ENCODE measurements at places on chromosomes 16 and 17.

DNA sequence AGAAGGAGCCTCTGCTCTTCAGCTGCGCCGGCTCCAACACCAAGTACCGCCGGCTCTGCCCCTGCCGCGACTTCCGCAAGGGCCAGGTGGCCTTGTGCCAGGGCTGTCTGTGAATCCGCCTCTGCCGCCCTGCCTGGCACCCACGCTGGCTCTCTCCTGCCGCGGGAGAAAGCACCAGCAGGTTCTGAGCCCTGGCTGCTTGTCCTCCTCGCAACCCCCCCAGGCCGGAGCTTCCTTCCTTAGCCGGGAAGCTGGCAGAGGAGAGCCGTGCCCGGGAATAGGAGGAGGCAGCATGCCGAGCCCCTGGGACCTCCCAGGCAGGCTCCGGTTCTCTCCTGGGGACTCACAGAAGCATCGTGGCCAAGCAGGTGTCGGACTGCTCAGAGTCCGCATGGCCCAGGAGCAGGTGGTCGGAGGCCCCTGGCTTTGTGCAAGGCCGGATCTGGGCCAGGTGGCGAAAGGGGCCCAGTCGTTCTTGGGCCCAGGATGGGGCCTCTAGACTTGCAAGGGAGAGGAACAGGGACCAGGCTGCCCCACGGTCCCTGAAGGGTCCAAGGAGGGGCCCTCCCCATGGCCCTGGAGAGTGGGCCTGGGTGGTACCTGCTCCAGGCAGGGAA is 80.6 kb downstream of the MGAT5B start:
- no peak for DNase-seq

GRCh38 chr17:74750039-74750326 is 1.6 kb downstream of the NHERF1 start:
- DNase-seq = no peak

GRCh38 chr17:17994271-17995069 is 21.8 kb downstream of the DRC3 start:
- DNase-seq = no peak

DNA sequence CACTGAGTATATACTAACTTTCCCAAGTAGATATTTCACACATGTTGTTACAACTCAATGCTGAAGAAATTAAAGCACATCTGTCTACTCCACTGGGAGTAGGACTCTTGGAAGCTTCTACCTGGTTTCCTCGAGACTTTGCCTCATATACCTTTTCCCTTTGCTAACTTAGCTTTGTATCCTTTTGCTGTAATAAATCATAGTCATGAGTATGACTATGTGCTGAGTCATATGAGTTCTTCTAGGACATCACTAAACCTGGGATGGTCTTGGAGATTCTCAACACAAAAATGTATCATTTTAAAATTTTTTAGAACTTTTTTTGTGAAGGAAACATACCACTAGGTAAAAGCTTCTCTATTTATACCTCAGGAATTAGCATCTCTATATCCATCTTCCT is 39.8 kb downstream of the ABCA5 start:
- DNase-seq = no peak

DNA sequence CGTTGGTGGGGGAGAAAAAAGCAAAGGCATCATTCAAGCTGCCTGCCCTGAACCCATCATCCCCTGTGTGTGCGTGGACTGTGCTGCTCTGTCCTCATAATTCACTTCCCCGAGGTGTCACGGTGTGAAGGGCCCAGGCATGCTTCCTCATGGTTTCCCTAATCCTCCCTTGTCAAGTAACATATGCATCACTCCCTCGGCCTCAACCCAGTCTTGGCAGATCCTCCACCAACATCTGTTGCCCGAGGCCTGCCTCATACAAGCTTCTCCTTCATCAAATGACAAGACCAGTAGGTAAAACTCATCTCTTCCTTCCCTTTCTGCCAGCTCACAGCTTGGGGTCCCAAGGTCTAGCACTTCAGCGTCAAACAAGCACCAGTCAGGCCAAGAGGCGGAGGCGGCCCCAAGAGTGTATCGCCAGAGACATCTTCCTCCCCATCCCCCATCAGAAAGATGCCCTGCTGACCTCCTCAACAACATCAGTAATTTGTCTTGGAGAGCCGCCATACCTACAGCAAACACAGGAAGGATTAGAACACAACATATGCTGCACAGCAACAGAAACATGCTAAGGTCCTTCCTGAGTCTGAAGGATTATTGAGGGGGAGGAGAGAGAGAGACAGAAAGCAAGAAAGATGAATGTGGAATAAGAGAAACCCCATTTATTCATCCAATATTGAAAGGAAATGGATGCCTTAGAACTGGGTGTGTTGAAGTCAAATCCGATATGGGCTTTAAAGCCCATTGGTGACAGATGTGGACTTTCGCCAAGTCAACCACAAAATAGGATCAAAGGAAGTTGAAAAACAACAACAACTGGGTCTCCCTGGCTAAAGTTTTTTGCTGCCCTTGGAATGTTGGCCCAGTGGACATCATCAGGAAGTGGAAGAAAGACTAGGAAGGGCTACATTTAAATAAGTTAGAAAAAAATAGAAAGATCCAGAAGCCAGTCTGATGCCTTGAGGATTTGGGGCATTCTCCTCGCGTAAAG is 38.4 kb downstream of the SOX9 start:
- no peak for DNase-seq

DNA sequence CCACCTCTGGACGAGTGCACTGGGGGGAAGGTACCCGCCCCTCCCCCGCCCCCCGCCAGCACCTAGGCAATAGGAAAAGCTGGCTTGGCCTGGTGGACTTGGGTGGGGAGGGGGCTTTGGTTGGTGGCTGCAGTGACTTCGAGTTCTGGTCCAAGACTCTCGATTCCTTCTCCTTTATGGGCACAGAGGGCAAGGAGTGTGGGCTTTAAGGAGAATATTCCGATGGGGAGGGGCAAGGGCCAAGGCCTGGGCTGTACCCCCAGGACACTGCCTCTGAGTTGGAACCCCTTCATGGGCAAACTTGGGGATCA is 409 bp downstream of the ACSF2 start:
- DNase-seq = no peak

DNA sequence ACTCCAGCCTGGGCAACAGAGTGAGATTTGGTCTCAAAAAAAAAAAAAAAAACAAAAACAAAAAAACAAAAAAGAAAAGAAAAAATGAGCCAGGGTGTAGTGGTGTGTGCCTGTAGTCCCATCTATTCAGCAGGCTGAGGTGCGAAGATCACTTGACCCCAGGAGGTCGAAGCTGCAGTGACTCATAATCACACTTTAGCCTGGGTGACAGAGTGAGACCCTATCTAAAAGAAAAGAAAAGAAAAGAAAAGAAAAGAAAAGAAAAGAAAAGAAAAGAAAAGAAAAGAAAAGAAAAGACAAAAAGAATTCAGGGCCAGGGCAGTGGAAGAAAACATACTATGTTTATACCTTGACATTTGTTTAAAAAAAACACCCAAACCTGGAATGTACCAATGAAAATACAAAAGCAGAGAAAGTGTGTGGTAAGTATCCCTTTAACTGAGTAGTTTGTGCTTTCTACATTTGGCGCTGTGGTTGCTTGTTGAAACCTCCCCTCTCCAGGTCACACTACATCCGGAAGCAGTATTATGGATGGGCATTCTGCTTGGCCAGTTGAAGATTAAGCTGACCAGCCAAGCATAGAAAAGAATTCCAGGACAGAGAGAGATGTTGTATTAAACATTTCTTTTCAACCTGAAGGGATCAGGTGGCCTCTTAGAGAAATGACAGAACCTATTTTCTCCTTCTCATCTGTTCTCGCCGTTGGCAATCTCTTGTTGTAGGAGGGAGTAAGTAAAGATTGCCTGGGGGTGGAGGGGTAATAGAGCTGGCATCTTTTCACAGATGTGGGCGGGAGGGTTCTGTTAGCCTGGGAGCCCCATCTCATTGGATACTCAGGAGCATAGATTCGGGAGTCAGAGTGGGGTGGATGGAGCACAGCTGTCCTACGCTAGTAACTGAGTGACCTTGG is 12.1 kb upstream of the PRKCB start:
- no peak for DNase-seq

- no peak for DNase-seq
Measured at GRCh38 chr17:81346908-81347349, 48.3 kb upstream of the BAHCC1 start.

- DNase-seq = no peak
Measured at GRCh38 chr16:88593061-88593460, 22.9 kb downstream of the ZC3H18 start.

GRCh38 chr17:17841601-17842025 is 4.8 kb upstream of the SREBF1 start:
- no peak for DNase-seq

DNA sequence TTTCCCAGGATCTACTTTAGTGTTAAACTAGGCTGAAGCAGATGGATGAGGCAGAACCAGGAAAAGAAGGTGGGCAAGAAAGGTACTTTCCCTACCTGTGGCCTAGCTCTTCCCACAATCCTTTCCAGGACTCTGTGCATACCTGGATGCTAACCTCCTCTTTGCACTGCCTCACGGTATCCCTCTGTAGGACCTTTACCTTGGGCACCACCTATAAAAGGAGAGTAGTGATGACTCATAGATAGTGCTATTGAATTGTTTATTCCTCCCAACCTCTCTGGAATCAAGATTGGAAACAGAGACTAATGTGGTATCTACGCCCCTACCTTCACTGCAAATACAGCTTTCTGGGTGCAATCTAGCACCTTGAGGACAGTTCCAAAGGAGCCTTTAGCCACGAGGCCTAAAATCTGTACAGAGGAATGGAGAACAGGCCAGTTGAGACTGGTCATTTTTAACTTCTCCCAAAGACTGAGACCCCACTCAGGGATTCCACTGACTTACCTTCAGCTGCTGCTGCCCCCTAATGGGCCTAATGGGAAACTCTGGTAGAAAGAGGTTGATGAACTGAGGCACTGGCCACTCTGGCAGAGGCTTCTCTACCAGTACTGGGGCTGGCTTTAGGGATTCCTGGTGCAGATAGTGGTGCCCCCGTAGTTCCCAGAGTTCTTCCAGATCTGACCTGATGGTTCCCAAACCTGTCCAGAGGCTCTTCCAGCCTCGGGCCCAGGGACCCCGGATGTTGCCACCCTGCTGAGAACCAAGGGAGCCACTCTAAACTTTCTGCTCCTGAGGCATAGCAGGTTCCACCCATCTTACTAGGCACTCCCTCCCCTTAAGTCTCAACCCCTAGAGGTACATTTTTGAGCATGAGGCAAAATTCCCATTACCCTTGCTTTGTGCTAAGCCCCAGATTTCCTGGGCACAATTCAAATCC is 781 bp downstream of the RSKR start:
- peak; percentile 4 for DNase-seq

GRCh38 chr16:3787924-3788661 is 70.8 kb upstream of the TRAP1 start:
- DNase-seq = no peak
